ENCODE measurements at places on chromosomes 5 and 9.

- H3K27me3 ChIP-seq, result no peaks in the 10 kb centered on the region
- DNase-seq, result no peak
- peaks cover 4% of the 10 kb centered on the region for H3K4me1 ChIP-seq
- H3K36me3 ChIP-seq, result no peaks in the 10 kb centered on the region
- peak overlapping the region; percentile 71 for H3K27ac ChIP-seq
These were observed 27.0 kb upstream of the C9orf72 start for GRCh38 chr9:27600256-27600655.

GRCh38 chr5:127961006-127961762 lies 122.4 kb upstream of the SLC12A2 start:
- H3K27ac ChIP-seq, result no peak overlapping the region
- no peaks in the 10 kb centered on the region for H3K27me3 ChIP-seq
- no peak overlapping the region for H3K4me3 ChIP-seq

GRCh38 chr5:96761618-96762017 lies 46.1 kb downstream of the ERAP1 start:
- H3K36me3 ChIP-seq, result peaks cover 100% of the 10 kb centered on the region
- no peak overlapping the region for H3K27ac ChIP-seq
- DNase-seq, result no peak
- no peak overlapping the region for H3K4me3 ChIP-seq
- H3K27me3 ChIP-seq, result no peaks in the 10 kb centered on the region
- no peaks in the 10 kb centered on the region for H3K4me1 ChIP-seq

GRCh38 chr5:104456122-104456521 lies 893.5 kb upstream of the NUDT12 start:
- DNase-seq, result no peak
- no peaks in the 10 kb centered on the region for H3K27me3 ChIP-seq
- H3K4me3 ChIP-seq, result no peak overlapping the region
- no peak overlapping the region for H3K27ac ChIP-seq

DNA sequence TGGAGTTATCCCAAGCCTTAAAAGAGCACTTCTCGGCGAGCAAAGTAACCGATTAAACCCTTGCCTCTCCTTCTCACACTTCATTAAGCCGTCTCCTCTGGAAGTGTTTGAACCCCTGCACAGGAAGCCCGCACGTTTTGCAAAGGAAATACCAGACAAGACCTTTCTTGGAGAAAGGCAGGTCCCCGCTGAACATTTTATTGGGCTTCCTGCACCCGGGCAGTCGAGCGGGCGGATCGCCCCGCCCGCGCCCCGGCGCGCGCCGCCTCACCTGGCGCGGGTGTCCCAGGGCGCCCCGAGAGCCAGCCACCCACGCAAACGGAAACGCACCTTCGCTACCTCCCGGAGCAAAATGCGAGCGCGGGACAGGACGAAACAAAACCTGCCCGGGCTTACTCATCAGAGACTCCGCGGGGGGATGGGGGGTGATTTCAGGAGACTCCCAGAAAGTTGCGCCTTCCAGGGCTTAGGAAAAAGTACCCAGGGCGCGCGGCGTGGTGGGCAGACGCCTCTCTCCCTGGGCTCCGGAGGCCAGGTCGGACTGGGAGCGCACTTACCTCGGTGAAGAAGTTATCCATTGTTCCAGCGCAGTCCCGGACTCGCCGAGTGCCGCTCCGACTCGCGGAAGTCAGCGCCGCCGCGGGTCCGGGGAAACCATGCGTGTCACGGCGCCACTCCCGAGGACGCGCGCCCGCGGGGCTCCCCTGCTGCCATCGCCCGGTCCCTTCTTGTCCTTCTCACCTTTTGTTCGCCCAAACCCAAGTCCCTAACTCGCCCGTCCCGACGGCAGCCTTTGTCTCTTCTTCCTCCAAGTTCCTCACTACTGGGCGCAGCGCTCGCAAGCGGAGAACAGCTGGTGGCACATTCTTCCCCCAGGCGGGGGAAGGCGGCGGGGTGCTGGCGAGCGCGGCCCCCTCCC lies 598 bp downstream of the MYO10 start:
- H3K27me3 ChIP-seq, result no peaks in the 10 kb centered on the region
- H3K27ac ChIP-seq, result peak overlapping the region; percentile 78
- H3K36me3 ChIP-seq, result no peaks in the 10 kb centered on the region
- peak overlapping the region; percentile 64 for H3K4me3 ChIP-seq
- peaks cover 38% of the 10 kb centered on the region for H3K4me1 ChIP-seq

- no peak overlapping the region for H3K27ac ChIP-seq
- no peak overlapping the region for H3K4me3 ChIP-seq
- H3K27me3 ChIP-seq, result no peaks in the 10 kb centered on the region
- H3K36me3 ChIP-seq, result no peaks in the 10 kb centered on the region
- no peaks in the 10 kb centered on the region for H3K4me1 ChIP-seq
These were observed 93.8 kb upstream of the PPP1R26 start for GRCh38 chr9:135385793-135386192.

- no peak overlapping the region for H3K27ac ChIP-seq
- H3K4me3 ChIP-seq, result no peak overlapping the region
- no peaks in the 10 kb centered on the region for H3K36me3 ChIP-seq
- no peak for DNase-seq
- H3K27me3 ChIP-seq, result no peaks in the 10 kb centered on the region
These were observed 114.1 kb downstream of the MUSK start for GRCh38 chr9:110782701-110783100.

GRCh38 chr5:141135030-141135717 lies at the start of gene PCDHB5:
PCDHB5 (plus strand) TSS chr5:141135206; CDS start chr5:141135435, 229 bp downstream.
- no peak for DNase-seq
- no peaks in the 10 kb centered on the region for H3K27me3 ChIP-seq
- no peaks in the 10 kb centered on the region for H3K4me1 ChIP-seq
- H3K27ac ChIP-seq, result no peak within 1 kb of the TSS
- no peaks in the 10 kb centered on the region for H3K36me3 ChIP-seq

DNA sequence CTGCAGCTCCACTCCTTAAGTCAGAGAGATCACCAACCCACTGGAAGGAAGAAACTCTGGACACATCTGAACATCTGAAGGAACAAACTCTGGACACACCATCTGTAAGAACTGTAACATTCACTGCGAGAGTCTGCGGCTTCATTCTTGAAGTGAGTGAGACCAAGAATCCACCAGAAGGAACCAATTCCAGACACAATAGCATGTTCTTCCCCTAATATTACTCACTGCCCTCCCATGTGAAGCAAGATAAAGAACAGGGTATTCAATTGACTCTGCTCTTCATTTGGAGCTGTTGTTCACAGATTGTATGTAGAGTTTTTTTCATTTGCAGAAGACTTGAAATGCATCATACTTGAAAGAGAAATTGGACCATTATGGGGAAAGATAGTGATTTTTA lies 10.8 kb downstream of the SAXO1 start:
- no peak for DNase-seq
- no peak overlapping the region for H3K27ac ChIP-seq
- no peaks in the 10 kb centered on the region for H3K36me3 ChIP-seq
- no peak overlapping the region for H3K4me3 ChIP-seq

DNA sequence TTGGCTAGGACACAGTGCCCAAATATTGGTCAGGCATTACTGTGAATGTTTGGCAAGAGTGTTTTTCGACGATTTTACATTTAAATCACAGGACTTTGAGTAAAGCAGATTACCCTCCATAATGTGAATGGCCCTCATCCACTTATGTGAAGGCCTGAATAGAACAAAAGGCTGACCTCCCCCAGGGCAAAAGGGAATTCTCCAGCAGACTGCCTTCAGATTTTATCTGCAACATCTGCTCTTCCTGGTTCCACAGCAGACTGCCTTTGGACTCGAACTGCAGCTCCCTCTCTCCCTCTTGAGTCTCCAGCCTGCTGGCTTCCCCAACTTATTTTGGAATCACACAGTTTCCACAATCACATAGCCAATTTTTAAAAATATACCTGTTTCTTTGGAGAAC lies 7.1 kb upstream of the TMEM215 start:
- H3K27me3 ChIP-seq, result peaks cover 9% of the 10 kb centered on the region
- no peak overlapping the region for H3K27ac ChIP-seq
- no peaks in the 10 kb centered on the region for H3K4me1 ChIP-seq
- no peak for DNase-seq
- H3K36me3 ChIP-seq, result no peaks in the 10 kb centered on the region

- H3K27ac ChIP-seq, result no peak overlapping the region
- no peak for DNase-seq
- H3K36me3 ChIP-seq, result peaks cover 9% of the 10 kb centered on the region
- H3K4me3 ChIP-seq, result no peak overlapping the region
These were observed 1.7 kb upstream of the ARID3C start for GRCh38 chr9:34630402-34631154.

DNA sequence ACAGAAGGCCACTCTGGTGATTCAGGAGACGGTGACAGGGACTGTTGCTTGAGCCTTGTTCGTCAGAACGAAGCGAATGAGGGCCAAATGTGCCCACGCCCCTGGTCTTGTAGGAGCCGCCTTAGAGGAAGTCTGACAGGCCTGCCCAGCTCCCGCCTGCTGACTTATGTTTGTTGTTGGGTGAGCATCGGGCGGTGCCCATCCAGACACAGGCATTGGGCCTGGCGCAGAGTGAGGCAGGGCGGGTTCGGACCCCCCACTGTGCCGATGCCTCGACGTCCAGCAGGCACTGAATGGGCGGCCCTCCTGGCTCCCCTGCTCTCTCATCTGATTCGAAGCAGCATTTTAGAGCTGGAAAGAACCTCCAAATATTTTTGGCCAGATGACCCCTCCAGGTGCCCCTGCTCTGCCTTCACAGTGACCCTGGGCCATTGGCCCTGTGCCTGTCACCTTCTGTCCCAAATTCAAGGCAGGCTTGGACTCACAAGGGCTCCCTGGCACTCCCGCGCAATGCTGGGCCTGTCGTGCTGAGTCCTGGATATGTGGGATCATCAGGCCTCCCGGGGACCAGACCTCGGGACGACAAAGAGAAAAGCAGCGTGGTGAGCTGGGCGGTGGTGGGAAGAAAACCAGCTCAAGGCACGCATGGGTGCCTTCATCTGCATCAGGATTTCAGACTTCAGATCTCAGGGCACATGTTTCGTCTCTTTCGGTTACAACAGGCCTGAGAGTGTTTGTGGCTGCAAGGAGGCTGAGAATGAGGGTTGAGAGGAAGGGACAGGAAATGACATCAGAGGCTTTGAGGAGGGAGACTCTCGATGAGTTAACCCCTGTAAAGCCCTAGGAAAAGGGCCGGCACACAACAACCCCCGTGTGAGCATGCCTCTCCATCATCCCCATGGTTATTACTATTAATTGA lies 37.1 kb upstream of the OLFM1 start:
- peak; percentile 57 for DNase-seq
- H3K4me3 ChIP-seq, result no peak overlapping the region
- H3K36me3 ChIP-seq, result no peaks in the 10 kb centered on the region
- no peaks in the 10 kb centered on the region for H3K27me3 ChIP-seq

DNA sequence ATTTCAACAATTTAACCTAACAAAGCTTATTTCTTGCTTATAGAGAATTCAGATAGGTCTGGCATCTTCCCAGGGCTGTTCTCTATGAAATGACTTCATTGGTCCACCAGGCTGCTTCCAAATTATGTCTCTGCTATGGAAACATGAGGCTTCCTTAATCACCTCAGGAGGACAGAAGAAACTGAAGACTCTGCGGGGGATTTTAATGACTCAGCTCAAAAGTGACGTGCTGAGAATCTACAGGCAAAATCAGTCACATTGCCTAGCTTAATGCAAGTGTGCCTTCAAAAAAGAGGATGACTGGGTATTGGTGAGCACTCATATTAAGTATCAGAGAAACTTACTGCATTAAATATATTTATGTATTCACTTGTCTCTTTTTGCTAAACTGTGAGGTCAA lies 315.5 kb upstream of the RGMB start:
- H3K27me3 ChIP-seq, result no peaks in the 10 kb centered on the region
- no peaks in the 10 kb centered on the region for H3K36me3 ChIP-seq
- DNase-seq, result no peak
- H3K27ac ChIP-seq, result no peak overlapping the region
- no peak overlapping the region for H3K4me3 ChIP-seq
- H3K4me1 ChIP-seq, result no peaks in the 10 kb centered on the region

- no peaks in the 10 kb centered on the region for H3K36me3 ChIP-seq
- no peaks in the 10 kb centered on the region for H3K27me3 ChIP-seq
- peak overlapping the region; percentile 7 for H3K27ac ChIP-seq
- no peak overlapping the region for H3K4me3 ChIP-seq
- H3K4me1 ChIP-seq, result peaks cover 25% of the 10 kb centered on the region
These were observed 196.8 kb downstream of the AUH start for GRCh38 chr9:91164724-91165520.

- H3K4me1 ChIP-seq, result no peaks in the 10 kb centered on the region
- DNase-seq, result no peak
- H3K27me3 ChIP-seq, result no peaks in the 10 kb centered on the region
- H3K4me3 ChIP-seq, result no peak overlapping the region
These were observed 92.2 kb upstream of the SARDH start for GRCh38 chr9:133830310-133830709.

- peaks cover 49% of the 10 kb centered on the region for H3K36me3 ChIP-seq
- H3K27me3 ChIP-seq, result no peaks in the 10 kb centered on the region
- H3K4me3 ChIP-seq, result no peak overlapping the region
- no peak overlapping the region for H3K27ac ChIP-seq
These were observed 51.5 kb downstream of the CEP120 start for GRCh38 chr5:123371575-123372179.

GRCh38 chr5:110441035-110441434 lies 285.4 kb downstream of the TMEM232 start:
- H3K27ac ChIP-seq, result no peak overlapping the region
- DNase-seq, result no peak
- no peaks in the 10 kb centered on the region for H3K36me3 ChIP-seq
- no peak overlapping the region for H3K4me3 ChIP-seq

- no peaks in the 10 kb centered on the region for H3K27me3 ChIP-seq
- no peak for DNase-seq
- no peak overlapping the region for H3K4me3 ChIP-seq
- no peak overlapping the region for H3K27ac ChIP-seq
- H3K36me3 ChIP-seq, result peaks cover 7% of the 10 kb centered on the region
These were observed 30.1 kb downstream of the FXN start for GRCh38 chr9:69065660-69066059.
